Non-pigmented ciliary epithelial cell (primary cell): ENCODE measurements at places on chromosomes 2 and 18.
A peak's percentile ranks its signal among the peaks of the same experiment; 100 is the strongest.

DNA sequence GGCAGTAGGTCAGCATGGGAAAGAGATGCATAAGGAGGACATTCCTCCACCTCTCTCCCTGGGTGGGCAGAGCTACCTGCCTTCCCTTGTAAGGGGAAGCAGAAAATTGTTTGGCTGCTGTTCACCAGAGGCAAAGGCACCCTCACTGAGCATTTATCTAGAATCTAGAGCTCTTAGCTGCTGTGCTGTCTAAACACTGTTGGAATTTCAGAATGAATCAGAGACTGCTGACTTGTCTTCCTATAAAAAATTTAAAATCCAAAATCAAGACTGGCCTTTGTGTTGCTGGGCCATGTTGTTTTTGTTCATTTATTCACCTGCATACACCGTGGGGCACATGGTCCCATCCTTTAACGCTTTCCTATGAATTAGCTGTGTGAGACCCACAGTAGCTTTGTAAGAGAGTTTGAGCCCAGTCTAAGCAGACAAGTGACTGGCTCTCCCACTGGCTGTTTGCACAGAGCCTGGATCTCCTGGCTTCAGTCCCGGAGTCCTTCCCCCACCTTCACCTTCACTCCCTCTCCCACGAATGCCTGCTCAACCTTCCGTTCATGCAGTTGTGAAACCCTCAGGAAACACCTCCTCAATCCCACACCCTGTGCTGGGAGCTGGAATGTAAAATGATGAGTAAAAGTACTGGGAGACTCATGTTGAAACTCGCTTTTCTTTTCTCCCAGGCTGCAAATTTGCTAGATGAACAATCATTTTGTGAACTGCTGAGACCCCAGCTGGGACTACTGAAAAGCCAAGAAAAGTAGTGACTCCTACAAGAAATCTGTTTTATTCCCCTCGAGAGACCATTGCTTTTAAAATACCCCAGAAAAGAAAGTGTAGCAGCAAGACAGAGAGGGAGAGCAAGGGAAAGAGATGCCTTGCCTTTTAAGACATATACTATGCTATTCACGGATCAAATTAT, 76.2 kb downstream of the FAM168B start:
- DNase-seq: peak; percentile 23

DNA sequence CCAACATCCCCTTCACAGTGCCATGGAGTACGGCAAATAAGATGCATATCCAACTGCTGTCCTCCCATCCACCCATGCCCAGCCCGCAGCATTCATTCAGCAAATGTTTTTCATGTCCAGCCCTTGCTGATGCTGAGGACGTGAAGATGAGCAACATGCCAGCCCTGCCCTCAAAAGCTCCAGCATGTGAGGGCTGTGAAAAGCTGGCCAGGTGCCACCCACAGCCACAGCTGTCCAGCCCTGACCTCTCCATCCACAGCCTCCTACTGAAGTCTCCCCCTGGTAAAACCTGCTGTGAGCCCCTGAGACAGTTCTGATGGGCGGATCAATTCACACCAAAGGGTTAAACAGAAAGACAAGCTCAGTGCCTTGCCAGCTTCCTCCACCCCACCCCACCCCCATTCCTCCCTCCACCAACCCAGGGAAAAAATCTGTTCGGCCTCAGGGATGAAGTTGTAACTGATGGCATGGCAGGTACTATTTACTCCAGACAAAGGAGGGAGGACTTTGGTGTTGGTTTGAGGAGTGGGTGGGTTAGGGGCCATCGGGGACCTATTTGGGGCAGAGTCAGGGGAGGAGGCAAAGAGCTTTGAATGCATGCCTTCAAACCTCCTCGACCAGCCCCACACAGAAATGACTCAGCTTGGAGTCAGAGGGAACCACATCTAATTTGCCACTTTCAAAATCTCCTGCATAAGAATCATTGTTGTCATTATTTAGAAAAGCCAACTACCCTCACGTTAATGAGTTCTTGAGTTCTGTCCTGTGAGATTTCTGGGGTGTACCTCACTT, 4.3 kb downstream of the ZBTB7C start:
- DNase-seq: no peak

DNA sequence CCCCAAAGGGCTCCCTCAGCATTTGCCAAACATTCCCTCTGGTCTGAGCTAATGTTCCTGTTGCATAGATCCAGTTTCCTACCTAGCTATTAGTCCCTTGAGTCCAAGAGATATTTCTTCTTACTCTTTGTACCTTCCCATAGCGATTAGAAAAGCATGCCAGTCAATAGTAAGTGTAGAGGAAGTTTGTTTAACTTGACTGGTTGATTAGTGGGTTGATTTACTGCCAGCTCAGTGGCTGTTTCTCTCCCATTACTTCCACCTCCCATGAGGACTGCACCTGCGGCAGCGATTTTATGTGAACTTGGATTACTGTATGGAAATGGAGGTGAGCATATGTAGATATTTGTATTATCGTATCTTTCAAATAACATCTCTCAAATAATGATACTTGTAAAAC, 1748.4 kb upstream of the CELF4 start:
- DNase-seq: no peak

DNA sequence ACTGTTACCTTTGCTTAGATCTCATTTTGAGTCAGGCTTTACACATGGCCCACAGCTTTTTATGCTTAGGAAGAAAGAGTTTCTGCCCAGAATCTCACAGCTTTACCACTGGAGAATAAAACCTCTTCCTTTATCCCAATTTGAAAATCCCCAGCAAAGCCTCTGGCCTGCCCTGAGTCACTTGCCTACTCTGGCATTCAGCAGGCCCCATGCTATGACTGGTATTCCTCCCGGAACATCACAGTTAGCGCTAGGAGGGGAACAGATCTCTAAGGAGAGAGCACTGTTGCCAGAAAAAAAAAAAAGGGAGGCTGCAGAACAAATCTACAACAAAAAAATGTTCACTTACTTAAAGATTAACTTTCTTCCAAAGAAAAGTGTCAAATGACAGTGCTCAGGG, 152.9 kb upstream of the DNMT3A start:
- no peak for DNase-seq

GRCh38 chr2:25072606-25073005, 30.7 kb downstream of the EFR3B start:
- DNase-seq: no peak

GRCh38 chr2:219572237-219573001, at the start of gene INHA:
INHA (plus strand) TSS chr2:219572310; CDS start chr2:219572375, 65 bp downstream.
- no peak for DNase-seq

DNA sequence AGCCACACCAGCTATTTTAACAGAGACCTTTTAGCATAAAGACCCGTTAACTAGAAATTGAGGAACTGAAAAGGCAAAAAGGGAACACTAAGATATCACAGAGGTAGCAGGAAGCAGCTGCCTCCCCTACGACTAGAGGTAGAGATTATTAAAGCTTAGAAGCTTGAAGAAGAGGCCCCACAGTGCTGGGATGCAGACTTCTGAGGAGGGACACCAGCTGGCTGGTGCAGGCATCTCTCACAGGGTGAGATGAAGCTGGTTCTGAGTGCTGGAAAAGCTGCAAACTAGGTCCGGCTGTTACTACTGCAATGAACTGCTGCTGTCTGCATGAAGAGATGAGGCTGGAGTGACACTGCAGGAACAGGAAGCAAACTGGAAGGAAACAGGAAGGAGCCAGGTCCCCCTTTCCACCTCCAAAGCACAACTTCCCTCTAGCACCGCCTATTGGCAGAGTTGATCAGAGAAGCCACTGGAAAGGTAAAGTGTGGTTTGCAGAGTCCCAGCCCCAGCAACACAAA, 61.2 kb upstream of the MRPS9 start:
- no peak for DNase-seq

DNA sequence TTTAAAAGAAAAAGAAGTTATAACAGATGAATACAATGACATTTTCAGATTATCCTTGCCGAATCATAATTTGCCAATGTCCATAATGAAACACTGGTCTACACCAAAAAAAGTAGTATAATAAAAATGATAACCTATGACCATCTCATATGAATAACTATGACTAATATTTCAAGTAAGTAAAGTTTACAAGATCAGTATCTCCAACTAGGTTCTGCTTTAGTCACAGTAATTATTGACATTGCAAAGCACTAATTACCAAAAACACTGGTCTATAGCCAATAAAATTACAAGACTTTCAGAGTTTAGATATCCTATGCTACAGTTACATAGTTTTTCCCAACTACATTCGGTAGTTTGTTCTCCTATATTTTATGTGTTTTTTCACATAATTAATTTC, 136.7 kb downstream of the MEMO1 start:
- DNase-seq: no peak

DNA sequence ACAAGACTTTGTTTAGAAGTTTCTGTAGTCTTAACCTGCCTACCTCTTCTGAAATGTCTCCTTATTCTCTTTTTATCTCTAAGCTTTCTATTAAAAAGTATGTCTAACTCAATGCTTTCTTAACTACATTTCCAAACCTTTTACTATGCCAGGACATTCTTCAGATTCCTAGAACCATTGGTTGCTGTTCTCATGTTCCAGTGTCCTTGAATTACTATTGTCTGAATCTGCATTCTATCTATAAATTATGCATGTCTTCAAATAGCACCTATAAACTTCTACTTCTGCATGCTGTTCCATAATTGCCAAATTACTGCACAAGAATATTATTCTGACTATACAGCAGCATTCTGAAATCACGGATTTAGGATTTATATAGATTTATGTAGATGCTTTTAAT, 166.0 kb upstream of the VWC2L start:
- peak; percentile 22 for DNase-seq

DNA sequence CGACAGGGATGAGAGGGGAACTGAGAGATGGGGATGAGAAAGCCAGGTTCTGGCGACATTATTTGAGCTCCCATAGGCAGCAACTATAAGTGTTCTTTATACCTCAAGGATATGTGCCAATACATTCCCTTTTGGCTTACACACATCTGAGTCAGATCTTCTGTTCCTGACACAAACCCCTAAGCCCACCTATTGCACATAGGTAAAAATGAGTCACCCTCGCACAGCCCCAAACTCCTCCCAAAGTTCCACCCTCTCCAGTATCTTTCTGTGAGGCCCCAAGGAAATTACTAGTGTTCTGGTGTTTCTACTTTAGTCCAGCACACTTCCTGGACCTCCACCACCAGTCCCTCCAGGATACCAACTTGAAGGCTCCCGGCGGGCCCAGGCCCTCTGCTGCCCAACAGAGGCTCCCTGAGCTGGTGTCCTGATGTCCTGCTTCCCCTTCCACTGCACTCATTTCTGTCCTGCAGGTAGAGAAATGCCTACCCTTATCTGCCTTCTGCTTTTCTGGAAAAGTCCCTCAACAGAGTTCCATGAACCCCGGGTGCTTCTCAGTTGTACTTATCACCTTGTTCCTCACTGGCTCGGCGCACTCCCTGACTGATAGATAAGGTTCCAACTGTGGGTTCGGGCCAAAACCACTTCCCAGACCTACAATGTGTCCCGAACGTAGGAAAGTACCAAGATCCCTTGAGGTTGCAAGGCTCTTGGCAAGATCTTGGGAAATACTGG, 125.5 kb downstream of the EN1 start:
- no peak for DNase-seq

GRCh38 chr2:216001216-216002100, 11.9 kb downstream of the MREG start:
- no peak for DNase-seq

DNA sequence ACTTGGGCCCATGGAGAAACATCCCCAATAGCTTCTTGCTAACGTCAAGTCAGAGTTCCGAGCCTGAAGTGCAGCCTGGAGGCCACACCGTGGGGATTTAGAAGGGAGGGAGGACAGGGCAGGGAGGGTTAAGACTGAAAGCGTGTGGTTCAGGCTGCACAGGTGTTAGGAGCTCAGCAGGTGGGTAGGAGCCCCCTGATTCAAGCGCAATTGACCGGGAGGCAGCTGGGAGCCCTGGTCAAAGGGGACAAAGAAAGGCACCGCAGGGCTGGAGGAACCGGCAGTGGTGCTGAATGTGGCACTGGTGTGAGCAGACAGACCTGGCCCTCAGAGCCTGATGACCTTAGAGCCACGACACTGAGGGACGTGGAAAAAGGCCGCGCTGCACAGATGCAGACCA, 149.6 kb downstream of the TMEM18 start:
- DNase-seq: no peak

DNA sequence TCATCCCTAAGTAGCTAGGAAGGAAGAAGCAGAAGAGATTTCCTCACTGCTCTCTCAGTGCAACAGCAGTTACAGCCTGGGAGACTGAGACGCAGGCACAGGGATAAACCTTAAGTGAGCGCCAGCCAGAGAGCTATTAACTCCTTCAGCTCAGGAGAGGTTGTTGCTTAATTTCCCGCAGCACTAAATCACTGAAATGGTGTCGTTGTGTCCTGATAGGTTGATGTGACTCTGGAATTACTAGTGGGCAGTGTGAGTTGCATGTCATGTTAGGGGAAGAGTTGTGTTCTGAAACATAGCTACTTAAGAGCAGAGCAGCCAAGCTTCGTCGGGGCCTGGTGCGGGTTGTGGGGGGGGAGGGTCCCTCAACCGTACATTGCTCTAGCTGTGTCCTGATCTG, 225.8 kb downstream of the NAPG start:
- no peak for DNase-seq

- no peak for DNase-seq
Observed at GRCh38 chr2:26712486-26713465, 20.3 kb downstream of the KCNK3 start.

- no peak for DNase-seq
Observed at GRCh38 chr2:98776136-98776535, 45.2 kb upstream of the MGAT4A start.

DNA sequence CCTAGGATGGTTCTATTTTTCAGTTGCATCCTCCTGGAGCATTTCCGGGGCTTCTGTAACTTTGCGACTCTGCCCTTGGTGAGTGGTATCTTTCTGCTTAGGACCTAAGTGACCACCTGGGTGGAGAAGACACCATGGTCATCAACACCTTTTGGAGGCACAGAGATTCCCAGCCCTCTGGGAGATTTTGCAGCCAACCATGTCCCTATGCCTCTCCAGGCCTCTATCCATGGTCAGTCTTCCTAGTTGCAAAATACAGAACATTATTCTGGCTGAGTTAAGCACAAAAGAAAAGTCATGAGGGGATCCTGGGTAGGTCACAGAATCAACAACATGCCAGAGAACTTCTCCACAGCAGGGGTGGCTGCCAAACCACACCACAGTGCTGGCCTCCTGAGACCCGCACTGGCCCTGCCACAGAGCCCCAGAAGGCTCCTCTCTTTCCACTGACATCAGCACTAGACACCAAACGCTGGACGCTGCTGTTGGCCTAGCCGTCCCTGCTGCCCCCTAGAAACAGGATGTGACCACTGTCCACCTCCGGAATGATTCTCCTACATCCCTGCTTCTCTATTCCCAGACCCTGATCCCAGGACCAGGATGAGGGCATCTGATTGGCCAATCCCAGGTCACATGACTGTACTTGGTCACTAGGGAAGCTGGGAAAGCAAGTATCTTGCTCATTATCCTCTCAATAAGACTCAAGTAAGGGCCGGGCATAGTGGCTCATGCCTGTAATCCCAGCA, 47.7 kb downstream of the SMAD7 start:
- DNase-seq: no peak

DNA sequence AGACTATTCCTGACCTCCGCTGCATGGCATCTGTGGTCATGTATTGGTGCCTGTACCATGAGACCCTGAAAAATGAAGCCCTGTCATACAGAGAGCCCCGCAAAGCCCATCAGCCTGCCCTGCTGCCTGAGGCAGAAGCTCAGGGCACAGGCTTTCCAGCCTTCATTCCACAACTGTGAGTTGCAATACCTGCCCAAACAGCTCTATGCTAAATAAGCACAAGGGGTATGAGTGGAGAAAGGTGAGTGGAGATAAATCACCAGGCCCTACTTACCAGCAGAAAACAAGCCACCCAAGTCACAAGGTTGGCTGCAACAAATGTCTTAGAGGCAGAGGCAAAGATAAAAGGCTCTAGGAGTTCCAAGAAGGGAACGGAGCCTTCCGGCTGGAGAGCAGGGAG, 277.4 kb downstream of the TNS1 start:
- no peak for DNase-seq

GRCh38 chr2:108626995-108627394, 92.3 kb upstream of the RANBP2 start:
- no peak for DNase-seq
